Effector memory CD4-positive, alpha-beta T cell (primary cell): ENCODE measurements at places on chromosomes 1 and 21.

- DNase-seq = no peak
Measured at GRCh38 chr21:38188037-38188436, 68.8 kb upstream of the KCNJ15 start.

DNA sequence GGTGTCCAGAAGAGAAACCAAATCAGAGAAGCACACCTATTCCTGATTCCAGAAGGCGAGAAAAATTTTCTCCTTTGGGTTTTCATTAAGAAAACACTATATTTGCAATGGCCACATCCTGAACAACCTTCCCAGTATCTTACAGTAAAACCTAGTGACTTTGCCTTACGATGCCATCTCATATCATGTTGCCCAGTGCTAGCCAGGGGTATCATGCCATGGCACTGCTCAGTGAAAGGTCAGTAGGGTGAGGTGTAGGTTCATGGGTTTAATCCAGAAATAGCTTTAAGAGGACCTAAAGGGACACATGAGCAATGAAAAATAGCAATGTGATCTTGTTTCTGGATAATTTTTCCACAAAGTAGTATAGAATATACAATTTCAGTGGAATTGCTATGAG lies 7.2 kb downstream of the TLCD4 start:
- no peak for DNase-seq

DNA sequence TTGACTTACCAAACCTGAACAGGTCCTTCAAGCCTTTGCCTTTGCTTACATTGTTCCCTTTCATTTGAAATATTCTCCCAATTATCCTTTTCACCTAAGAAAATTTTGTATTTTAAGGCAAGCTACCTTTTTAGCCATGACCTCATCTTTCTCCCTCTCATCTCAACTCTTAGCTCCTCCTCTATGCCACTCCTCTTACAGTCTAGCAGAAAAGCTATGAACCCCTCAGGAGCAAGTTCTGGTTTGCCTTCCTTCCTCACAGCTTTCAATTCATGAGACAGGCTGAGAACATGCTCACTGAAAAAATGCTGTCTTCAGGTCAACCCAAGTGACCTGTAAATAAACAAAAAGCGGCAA lies 8.3 kb upstream of the MUTYH start:
- no peak for DNase-seq

DNA sequence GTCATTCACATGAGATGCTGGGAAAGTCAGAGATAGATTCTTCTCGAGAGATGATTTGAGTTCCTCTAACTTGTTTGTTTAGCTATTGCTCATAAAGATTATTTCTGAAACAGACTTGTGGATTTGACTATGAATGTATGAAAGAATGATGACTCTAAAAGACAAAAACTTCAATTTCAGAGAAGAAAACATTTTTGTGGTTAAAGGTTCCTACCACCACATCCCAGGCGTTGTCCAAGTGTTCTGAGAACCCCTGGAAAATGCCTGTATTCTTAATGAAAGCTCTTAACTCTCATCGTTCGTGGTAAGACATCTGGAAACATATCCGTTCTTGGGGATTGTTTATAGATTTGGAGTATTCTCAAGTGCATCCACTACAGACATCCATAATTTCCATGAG lies 228.7 kb downstream of the BARHL2 start:
- no peak for DNase-seq
